ENCODE measurements at places on chromosomes 5 and 9.

DNA sequence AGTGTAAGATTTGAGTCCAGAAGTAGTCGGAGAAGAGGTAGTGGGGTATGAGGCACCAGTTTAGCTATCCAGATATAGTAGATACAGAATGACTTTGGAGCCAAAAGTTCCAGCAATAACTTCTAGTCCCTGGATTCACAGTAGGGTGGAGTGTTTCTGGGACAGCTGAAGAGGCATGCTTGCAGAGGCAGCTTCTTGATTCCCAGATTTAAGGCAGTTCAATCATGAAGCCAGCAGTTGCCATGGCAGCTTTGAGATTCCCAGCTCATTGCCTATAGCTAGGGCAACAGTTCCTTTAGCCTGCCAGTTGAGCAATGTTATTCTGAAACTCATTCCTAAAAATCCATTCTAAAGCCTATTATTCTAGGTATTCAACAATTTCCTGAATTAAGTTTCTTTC, 79.2 kb downstream of the LIX1 start:
- DNase-seq = no peak

GRCh38 chr9:103361906-103362305, 366.8 kb downstream of the CYLC2 start:
- DNase-seq = no peak

DNA sequence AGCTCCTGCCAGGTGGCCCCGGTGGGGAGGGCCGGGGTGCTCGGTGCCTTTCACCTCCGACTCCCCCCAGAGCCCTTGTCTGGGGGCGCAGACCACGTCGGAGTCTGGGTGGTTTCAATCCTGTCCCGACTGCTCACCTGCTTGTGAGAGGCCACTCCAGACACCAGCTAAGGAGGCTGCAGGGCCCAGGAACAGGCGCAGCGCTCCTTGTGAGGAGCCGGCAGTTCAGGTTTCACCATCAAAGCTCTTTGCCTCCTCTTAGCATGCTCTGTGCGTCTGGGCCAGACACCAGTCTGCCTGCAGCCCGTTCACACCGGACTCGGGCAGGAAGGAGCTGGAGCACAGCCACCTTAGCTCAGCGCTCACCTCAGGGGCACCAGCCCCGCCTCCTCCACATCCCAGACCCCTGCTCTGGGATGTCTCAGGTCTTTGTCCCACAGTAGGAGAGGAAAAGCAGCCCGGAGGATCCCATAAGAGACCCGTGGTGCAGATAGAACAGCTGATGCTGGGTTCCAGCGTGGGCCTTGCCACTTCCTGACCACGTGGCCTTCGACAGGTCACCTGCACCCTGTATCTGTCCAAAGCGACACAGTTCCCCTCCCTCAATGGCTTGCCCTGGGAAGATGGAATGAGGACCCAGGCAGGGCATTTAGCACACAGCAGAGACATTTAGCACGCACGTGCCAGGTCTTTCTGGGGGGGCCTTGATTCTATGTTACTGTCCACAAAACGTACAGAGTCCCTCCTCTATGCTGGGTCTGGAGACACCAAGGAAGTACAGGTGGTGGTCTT, 106.2 kb upstream of the LMX1B start:
- DNase-seq = no peak

DNA sequence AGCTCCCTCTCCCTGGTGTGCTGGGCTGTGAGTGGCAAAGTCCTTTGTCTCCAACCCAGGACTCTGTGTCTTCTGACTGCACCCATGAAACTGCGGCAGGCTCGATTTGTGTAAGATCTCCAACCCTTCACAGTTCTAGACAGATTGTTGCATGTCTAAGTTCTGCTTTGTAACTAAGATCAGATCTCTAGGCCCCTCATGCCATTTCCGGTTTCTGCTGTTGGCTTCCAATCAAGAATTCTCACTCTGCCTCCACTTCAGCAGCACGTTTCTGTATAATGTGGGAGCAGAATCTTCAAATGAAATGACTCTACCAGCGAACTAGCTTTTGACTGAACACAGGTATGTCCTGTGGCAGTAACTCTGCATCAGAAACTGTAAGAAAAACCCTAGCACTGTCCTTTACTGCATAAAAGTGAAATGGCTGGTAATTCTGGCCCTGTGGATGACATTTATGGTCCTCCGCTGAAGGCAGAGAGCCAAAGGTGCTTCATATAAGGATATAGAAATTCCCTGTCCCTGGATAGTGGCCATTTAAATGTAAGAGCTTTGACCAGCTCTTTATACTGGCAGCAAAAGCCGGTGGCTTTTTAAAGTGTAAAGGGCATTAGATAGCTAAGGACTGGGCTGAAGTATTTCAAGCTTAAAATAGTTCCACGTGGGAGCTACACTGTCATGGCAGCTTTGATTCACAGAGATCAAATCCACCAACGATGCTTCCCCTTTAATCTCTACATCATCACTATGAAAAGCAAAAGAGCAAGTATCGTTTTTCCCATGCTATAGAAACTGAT, 319.0 kb upstream of the CDH6 start:
- DNase-seq = no peak

DNA sequence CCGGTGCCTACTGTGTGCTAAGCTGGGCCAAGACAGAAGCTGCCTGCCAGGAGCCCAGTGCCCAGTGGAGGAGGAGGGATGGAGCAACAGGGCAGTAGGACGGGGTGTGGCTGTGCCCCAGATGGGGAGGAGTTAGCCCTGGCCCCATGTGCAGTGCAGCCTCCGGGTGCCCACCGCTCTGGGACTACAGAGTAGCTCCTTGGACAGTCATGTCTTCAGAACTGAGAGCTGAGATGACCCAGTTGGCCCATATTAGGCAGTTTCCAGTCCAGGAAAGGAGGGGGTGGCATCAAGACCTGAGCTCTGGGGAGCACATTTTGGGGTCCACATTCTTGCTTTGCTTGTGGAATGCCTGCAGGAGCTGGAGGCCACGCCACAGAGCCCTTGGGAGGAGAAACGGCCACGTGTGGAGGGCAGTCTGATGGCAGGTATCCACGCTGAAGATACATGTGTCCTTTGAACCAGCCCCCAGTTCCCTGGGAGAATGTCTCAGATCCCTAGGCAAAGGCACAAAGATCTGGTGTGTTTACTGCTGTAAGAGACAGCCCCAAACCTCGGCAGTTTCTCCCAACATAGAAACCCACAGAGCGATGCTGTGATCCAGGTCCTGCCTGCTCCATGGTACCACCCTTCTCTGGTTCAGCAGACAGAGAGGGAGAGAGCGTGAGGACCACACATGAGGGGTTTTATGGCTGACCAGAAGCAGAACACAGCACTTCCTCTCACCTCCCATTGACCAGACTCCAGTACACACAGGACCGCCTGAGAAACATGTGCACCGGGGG, 46.8 kb upstream of the FCN1 start:
- no peak for DNase-seq
